ENCODE measurements at places on chromosomes 16 and 17.

- DNase-seq, result no peak
Observed at GRCh38 chr17:27217631-27218030, 76.3 kb upstream of the WSB1 start.

GRCh38 chr17:71208111-71208704, 912.6 kb upstream of the SOX9 start:
- DNase-seq, result no peak

- peak; percentile 18 for DNase-seq
Observed at GRCh38 chr17:76816590-76817135, 51.5 kb upstream of the MGAT5B start.

DNA sequence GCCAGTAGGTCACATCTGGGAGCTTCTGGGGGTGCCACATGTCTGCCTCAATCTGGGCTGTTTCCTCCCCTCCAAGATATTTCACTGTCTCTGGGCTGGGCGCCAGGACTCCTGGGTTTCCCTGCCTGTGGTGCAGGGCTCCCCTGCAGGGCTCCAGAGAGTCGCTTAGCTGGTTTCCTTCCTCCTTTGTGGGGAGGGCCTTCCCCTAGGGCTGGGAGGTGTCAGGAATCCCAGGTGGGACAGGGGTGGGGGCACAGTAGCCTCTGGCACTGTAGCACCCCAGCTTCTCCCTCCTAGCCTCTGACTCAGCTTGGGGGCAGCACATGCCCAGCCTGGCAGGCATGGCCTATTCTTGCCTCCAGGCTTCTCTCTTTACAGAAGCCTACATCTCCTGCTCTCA, 2.6 kb downstream of the RARA start:
- no peak for DNase-seq

DNA sequence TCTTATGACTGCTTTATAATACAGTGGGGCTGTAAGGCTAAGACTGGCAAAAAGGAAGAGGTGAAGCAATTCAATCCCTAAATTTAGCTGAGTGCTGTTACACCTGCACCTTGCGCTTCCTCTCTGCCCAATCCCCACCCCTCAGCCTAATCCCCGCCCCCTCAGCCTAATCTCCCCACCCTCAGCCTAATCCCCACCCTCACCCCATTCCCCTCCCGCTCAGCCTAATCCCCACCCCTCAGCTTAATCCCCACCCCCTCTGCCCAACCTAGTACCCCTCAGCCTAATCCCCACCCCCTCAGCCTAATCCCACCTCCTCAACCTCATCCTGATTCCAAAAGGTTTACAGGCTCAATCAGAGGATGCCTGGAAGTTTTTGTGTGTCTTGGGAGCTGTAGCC, 155.5 kb downstream of the PMP22 start:
- no peak for DNase-seq

DNA sequence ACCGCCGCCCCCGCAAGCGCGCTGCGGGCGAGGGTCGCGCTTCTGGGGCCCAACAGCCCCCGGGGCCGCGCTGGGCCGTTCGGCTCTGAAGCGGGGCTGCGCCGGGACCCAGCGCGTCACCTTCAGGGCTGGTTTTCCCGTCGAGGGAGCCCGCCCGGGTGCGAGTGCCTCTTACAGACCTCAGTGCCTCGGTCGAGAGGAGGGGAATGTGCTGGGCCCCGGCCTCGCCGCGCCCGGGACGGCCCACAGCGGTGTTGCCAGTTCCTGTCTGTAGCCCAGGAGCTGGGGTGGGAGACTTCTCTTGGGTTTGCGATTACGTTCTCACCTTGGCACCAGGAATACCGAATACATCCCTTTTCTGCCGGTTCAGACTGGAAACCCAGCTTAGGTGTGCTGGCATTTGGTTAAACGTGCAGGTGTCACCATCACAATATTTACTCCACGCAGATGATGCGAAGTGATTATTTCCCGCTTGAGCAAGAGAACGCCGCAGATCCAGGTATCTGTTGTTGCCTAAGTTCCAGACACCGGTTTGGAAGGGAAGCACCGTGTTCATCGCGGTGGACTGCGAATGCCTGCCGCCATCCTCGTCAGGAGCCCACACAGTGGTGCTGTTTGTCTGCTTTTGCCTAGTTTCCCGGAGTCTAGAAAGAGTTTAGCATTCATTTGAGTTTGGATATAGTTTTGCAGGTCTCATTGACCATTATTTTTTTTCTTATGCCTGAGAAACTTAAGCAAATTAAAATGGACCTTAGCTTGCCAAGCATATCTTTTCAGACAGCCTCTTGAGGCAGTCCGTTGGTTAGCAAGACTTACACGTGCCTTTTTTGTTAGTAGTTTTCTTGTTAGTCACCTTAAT, 914 bp downstream of the MAP1LC3B start:
- no peak for DNase-seq

All from activated CD8-positive, alpha-beta memory T cell treated with anti-CD3 and anti-CD28 coated beads for 48 hours (primary cell).